Endothelial cell of umbilical vein (primary cell): ENCODE measurements at places on chromosomes 5 and 9. TPM values are rescaled to one million over a fixed set of nuclear protein-coding genes. Genes with fewer than 3 reads are reported as not detected.

The RLN2 gene
- total RNA-seq, result 0.48 TPM in 1 of 2 replicates, not detected in the other

The ALDH1A1 gene
- total RNA-seq, result 220 and 287 TPM in 2 replicates

The FAM200C gene
- 2.6 and 2.7 TPM in 2 replicates for total RNA-seq

The IL5 gene
- not detected in 2 replicates for total RNA-seq

The SMU1 gene
- 21.7 and 22.2 TPM in 2 replicates for total RNA-seq

The SPATA31E1 gene
- total RNA-seq, result not detected in 2 replicates

The SLCO6A1 gene
- not detected in 2 replicates for total RNA-seq

The GAS1 gene
- 0.15 and 0.18 TPM in 2 replicates for total RNA-seq

The C9 gene
- 0.44 TPM in 1 of 2 replicates, not detected in the other for total RNA-seq

The PCDHB11 gene
- total RNA-seq, result 0.16 and 0.18 TPM in 2 replicates

The LHX3 gene
- total RNA-seq, result not detected in 2 replicates

The FOXI1 gene
- not detected in 2 replicates for total RNA-seq

The USP20 gene
- total RNA-seq, result 13.4 and 17.4 TPM in 2 replicates

The C7 gene
- 0.29 TPM in 1 of 2 replicates, not detected in the other for total RNA-seq

The ZBTB34 gene
- 9.3 and 9.6 TPM in 2 replicates for total RNA-seq

The ENTPD2 gene
- not detected in 2 replicates for total RNA-seq

The ENHO gene
- not detected in 2 replicates for total RNA-seq

The MPDZ gene
- total RNA-seq, result 52.3 and 54.4 TPM in 2 replicates

The CNTLN gene
- total RNA-seq, result 11.1 and 15.8 TPM in 2 replicates

The CPLANE1 gene
- 16.9 and 21.5 TPM in 2 replicates for total RNA-seq

The SLC6A19 gene
- not detected in 2 replicates for total RNA-seq

The PCDHGA6 gene
- 2.7 and 2.9 TPM in 2 replicates for total RNA-seq

The LCNL1 gene
- total RNA-seq, result not detected in 2 replicates

The GADD45G gene
- total RNA-seq, result 0.64 and 1.0 TPM in 2 replicates

The PTPN3 gene
- total RNA-seq, result not detected in 2 replicates

The BSPRY gene
- total RNA-seq, result not detected in 2 replicates

The KLF9 gene
- total RNA-seq, result 17.2 and 23.1 TPM in 2 replicates

The CDKN2A gene
- total RNA-seq, result 8.5 and 9.3 TPM in 2 replicates

The BASP1 gene
- total RNA-seq, result 79.3 and 102 TPM in 2 replicates

The PRSS3 gene
- total RNA-seq, result 4.4 and 10.7 TPM in 2 replicates

The LEAP2 gene
- total RNA-seq, result 0.40 and 0.99 TPM in 2 replicates

The CYSRT1 gene
- total RNA-seq, result 0.44 and 0.92 TPM in 2 replicates

The EDIL3 gene
- 28.8 and 41.2 TPM in 2 replicates for total RNA-seq

The ARL14EPL gene
- total RNA-seq, result 0.58 TPM in 1 of 2 replicates, not detected in the other

The ADAMTSL2 gene
- total RNA-seq, result not detected in 2 replicates

The C5orf63 gene
- total RNA-seq, result 4.0 and 5.3 TPM in 2 replicates

The PCDHGA1 gene
- total RNA-seq, result 0.22 and 0.30 TPM in 2 replicates

The CFAP90 gene
- total RNA-seq, result not detected in 2 replicates

The CTNND2 gene
- not detected in 2 replicates for total RNA-seq

The NUTM2F gene
- not detected in 2 replicates for total RNA-seq

The SLC27A4 gene
- 35.0 and 36.9 TPM in 2 replicates for total RNA-seq

The OBP2B gene
- total RNA-seq, result not detected in 2 replicates

The CDC25C gene
- total RNA-seq, result 13.3 and 13.6 TPM in 2 replicates
